ENCODE measurements at places on chromosomes 12 and 14.

- no peak for ATAC-seq
Observed at GRCh38 chr14:104551851-104552737, 27.5 kb upstream of the C14orf180 start.

DNA sequence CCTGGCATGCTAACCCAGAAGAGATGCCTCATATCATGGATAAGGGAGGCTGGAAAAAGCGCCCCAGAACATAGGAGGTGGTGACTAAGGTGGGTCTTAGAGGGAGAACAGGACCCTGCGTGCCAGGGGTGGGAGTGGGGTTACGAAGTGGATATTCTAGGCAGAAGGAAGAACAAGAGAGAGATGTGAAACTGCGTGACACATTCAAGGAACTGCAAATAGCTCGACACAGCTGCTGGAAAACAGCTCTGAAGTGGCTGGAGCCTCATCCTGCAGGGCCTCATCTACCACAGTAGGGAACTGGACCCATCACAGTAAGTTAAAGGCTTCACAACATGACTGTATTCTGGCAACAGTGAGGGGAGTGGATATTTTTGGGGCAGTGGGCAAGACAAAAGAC is 61.1 kb downstream of the RNF34 start:
- ATAC-seq: no peak

DNA sequence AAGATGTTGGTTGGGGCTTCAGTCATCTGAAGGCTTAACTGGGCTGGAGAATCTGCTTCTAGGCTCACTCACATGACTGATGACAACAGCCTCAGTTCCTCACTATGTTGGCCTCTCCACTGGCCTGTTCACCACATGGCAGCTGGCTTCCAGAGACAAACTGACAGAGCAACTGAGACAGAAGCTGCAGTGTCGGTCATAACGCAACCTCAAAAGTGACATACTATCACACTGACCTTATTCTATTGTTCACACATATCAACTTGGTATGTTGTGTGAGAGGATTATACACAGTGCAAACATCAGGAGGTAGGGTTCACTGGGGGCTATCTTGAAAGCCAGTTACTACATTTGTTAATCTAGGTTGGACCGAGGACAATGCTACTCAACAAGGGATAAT is 92.9 kb downstream of the PAWR start:
- no peak for ATAC-seq

DNA sequence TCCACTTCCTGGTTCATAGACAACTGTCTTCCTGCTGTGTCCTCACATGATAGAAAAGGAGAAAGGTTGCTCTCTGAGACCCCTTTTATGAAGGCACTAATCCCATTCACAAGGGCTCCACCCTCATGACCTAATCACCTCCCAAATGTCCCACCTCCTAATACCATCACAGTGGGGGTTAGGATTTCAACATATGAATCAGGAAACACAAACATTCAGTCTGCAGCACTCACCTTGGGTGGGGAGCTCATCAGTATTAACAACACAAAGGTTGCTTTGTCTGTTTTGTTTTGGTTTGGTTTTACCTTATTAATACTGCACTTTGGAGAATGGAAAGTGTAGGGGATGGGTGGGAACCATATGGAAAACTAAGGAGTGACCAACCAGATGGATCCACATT is 10.5 kb upstream of the SMCO2 start:
- no peak for ATAC-seq

- ATAC-seq: no peak
Observed at GRCh38 chr12:52097045-52097666, 17.7 kb downstream of the SMIM41 start.

DNA sequence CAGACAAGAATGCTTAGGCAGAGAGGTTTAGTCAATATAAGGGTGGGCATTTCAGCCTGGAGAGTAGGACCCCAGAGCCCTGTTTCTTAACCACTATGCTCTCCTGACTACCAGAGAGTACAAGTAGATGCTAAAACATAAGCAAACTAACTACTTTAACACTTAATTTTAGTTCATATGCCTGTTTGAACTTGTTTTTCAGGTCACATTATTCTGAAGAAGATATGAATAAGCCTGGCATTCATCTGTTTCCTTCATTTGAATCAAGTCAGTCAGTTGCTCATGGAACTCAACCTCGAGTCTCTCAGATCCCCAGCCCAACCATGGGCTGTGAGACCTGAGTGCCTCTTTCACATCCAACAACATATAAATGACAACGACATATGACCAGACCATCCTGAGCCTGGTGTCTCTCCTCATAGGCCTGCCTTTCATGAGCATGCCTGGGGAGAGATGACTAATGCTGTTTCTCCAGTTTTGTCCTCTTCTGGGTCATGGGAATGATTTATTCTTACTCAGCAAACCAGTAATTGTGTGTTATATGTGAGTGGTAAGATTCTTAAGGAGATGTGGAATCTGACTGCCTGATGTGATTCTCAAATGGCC is 251.1 kb upstream of the BTG1 start:
- peak; percentile 91 for ATAC-seq

DNA sequence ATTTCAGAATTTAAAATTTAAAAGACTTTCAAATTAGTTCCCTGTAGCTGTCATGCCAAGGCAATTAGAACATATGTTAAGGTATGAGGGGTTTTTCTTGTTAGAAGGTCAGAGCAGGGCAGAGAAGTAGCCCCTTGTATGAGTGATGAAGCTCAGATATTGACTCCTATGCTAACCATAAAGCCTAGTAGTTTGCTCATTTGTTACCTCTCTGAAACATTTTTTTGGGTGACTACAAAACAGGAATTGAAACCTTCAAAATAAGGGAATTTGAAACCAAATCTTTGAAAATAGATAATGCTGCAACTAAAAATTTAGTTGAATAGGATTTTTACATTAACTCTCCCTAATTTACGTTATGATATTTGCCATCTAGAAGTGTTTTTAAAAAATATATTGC is 333.5 kb downstream of the NAV3 start:
- no peak for ATAC-seq

GRCh38 chr12:6963791-6964413 is 6.6 kb downstream of the PHB2 start:
- no peak for ATAC-seq

GRCh38 chr12:22990501-22990900 is 365.5 kb downstream of the ETNK1 start:
- no peak for ATAC-seq

DNA sequence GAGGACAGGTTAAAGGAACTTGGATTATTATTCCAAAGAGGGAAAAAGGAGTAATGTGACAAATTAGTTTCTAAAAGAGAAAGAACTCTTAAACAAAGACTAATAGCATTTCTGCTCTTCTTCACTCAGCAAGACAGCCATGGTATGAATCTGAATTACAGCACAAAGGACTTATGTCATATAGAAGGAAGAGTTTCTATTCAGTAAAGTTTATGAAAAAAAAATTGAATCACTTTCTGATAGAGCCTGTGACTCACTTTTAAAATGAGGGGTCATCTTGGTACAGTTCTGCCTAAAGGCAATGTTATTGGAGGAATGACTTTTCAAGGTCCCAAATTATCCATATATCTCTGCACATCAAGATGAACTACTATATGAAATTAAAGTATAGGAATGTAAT is 101.7 kb downstream of the DUSP6 start:
- ATAC-seq: no peak

- no peak for ATAC-seq
Observed at GRCh38 chr14:51369814-51370213, 129.8 kb downstream of the TMX1 start.

- ATAC-seq: no peak
Observed at GRCh38 chr12:52060498-52061177, 9.1 kb upstream of the ATG101 start.

- no peak for ATAC-seq
Observed at GRCh38 chr12:99745121-99745520, 97.6 kb downstream of the GARIN6 start.

DNA sequence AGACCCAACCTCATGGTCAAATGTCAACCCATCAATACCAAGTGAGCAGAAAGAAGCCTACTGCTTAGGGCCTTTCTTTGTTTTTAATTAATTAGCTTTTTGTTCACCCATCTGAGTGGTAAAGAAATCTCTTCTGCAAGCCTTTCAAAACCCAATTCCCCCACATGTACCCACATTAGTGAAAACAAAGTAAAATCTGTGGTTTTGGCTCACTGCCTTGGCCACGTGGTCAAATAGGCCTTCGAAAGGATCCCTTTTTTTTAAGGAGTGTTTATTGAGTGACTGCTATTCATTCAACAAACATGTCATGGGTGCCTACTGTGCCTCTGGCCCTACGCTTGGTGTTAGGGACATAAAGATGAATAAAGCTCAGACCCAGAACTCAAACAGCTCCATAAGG is 160.1 kb downstream of the NUAK1 start:
- ATAC-seq: no peak

DNA sequence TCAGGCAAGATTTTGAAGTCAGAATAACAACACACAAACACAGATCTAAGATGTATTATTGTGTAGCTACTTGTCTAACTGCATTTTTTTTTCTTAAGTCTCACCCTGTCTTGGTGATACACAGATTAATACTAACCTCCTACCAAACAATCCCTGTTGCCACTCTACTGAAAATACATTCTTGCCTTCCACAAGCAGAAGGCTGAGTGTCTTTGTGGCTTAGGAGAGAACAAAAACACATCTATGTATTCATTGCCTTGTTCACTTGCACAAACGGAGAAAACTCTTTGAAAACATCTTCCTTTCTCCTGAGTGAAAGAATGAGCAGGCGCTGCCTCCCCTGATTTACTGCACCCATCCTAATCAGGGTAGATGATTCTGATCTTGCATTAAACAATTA is 642.2 kb downstream of the DIO2 start:
- ATAC-seq: no peak

GRCh38 chr14:91649930-91650329 is 82.0 kb downstream of the CATSPERB start:
- peak; percentile 74 for ATAC-seq

DNA sequence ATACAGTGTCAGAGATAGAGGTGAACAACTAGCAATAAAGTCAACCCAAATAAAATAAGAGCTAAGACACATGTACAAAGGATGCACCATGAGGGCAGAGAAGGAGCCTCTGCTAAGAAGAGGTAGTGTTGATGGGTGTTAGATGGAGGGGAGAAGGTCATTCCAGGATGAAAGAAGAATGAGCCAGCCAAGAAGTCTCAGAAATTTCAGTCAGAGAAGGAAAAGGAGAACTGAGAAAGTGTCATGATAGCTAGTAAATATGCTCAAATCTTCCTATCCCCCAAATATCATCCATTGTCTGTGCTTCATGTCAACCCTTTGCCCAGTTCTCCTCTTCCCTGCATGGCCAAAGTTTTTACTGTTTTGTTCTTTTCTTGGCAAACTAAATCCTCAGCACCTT is 225.2 kb upstream of the BTG1 start:
- ATAC-seq: no peak

DNA sequence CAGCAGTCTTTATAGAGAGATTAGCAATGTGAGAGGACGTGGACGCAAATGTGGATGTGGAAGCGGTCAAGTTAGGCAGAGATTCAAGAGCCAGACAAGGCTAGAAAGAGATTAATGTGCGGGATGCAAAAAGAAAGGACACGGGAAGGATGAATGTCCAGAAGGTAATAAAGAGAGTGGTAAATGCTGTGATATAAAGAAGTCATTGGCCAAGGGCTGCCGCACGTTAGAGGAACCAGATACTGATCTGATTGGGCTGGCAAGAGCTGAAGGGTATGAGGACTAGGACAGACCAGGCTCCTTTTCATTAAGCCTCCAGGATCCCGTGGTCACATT is 59.5 kb downstream of the DHRS2 start:
- no peak for ATAC-seq

DNA sequence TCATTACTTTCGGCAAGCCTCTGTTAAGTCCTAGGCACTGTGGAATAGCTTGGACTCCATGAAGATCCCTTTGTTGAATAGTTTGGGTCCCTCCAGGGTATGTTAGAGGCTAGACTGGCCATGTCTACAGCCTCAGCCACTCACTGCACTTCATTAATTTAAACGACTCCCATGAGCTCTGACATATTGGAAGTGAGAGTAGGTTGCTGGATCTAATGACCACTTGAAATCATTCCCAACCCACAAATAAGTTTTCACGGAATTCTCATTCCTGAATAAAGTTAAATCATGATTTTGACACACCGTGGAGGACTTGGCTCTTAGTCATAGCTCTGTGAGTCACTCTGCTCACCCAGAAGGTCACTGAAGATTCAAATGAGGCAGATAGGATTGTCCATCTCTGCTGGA is 21.4 kb upstream of the APPL2 start:
- peak; percentile 78 for ATAC-seq

DNA sequence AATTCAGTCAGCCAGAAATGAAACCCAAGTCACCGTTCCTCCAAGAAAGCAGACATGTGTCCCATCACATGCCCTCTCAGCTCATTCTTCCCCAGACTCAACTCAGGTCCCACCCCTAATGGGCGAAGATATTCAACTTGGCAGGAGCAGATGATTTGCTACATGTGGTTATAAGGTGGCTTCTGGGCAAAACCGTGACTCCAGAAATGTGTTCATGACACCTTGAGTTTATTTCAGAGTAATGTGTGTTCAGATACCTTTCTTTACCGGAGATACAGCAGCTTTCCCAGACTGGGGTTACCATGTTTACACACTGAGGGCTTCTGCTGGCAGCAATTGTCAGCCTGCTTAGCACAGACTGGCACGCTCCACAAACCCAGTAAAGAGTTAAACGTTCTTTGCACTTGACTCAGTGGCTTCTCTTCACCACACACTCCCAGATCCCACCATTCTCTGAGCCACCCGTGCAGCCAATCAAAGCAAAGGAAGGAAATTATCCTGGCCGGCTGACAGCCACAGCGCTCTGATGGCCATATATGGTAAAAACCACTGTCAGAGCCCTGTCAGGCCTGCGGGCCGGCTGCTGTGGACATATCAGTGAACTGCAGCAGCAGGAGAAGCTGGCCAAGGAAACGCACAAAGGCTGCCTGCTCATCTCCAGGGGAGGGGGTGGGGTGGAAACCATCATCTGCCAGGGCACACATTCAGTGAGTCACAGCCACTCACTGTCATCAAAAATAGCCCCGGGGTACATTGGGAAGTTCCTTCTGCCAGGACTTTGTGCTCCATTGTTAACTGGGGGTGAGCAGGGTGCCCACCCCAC is 39.9 kb downstream of the CORO1C start:
- ATAC-seq: peak; percentile 94

- no peak for ATAC-seq
Observed at GRCh38 chr12:47986832-47987231, 17.4 kb downstream of the COL2A1 start.

GRCh38 chr14:72383865-72384264 is 451.6 kb downstream of the RGS6 start:
- ATAC-seq: no peak

Data from motor neuron (in vitro differentiated cells).